ENCODE measurements at places on chromosomes 4 and X.

GRCh38 chr4:26206339-26206738 is 114.5 kb upstream of the RBPJ start:
- DNase-seq = no peak

- DNase-seq = no peak
These were observed 164.0 kb downstream of the STAG2 start for GRCh38 chrX:124125471-124125870.

DNA sequence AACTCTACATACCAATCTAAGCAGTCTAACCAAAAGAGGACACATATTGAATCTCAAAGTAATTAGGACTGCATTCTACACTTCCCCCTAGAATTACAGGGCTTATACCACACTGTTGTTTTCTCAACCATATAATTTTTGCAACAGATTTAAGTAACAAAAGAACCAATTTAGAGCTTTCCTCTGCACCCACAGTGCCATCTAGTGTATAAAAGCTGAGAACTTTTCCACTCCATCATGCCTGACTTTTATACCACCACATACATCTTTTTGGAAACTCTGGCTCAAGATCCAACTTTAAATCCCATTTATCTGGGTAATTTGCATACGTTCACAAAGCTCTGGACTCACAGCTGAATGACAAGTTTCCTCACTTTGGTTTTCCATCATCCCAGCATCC is 99.5 kb downstream of the EFHC2 start:
- DNase-seq = no peak

- no peak for DNase-seq
These were observed 396.0 kb downstream of the PDGFC start for GRCh38 chr4:156575430-156576073.

DNA sequence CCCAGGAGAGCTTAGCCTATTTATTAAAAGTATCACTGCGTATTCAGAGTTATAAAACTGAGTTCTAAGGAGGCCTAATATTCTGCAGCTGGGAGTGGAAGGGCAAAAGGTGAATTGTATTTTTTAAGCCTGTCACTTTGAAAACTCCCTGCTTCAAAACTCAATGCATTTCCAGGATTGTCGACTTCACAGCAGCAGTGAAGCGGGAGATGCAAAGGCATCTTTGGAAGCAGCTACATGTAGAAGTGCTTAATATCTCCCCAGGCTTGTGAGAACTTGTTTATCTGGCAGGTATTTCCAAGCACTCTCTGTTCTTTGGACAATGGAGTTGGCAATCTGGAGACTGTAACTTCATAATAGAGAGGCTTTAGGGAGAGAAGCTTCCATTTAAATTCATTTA is 717.5 kb upstream of the SLIT2 start:
- DNase-seq = no peak

DNA sequence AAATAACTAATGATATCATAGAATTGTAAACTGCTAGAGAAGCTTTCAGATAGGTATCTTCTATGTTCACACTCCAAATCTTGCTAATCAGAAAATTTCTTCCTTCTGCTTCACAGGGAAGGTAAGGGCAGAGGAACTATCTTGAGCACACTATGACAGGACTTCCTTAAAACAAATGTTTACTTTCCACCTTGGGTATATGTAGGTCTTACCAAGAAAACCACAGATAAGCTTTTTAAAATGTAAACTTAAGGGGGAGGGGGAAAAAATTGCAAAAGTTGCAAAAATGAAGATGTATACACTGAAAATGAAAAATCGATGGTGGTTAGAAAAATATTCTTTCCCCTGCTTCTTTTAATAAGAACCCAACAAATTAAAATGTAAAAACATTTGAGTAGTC is 30.9 kb downstream of the YTHDC1 start:
- DNase-seq = no peak

- no peak for DNase-seq
These were observed 198.0 kb downstream of the ARHGAP24 start for GRCh38 chr4:85672959-85673358.

DNA sequence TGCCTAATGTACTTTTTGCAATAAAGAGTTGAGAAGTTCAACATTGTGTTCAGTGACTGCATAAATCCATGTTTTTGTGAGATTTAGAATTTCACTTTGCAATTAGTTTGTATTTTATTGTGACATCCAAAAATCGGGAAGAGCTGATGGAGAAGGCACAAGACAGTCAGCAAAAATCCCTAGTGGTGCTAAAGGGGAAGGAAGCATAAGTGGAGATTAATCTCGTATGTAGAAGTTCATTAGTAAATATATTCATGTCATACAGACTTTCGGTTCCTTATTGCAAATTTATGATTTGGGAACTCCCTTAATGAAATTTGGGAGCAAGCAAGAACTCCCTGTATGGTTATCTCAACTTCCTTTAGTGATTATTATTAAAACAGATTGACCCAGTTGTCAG is 57.8 kb upstream of the SLC39A8 start:
- DNase-seq = no peak

DNA sequence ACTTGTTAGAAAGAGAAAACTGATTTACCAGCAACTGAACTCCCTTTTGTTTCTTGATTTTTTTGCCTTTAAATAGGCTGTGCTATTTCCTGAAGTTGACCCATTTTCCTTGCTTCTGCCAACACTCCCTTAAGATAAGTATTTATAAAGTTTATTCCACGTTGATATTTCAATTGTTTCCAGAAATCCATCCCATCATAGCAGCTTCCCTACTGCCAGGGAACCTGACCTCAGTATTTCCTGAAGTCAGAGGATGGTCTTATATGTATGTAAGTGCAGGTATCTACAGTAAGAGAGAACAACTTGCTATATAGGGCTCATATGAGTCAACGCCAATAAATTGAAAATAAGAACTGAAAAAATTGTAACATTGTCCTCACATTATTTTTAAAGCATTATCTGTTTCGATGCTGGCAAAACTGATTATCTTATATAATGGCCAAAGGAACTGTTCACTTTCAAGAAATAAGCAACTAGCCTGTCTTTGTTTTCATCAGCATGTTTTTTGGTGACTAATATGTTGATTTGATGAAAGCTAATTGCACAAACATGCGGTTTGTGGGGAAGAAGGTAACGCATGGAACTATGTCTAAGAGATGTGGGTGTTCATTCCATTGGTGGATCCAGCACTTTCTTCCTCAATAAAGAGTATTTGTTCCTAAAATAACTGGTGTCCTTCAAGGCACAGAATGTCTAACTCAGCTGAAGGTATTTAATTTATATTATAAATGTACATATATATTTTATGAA is 4.7 kb downstream of the LIMCH1 start:
- no peak for DNase-seq

GRCh38 chr4:8171984-8172924 is 13.6 kb upstream of the ABLIM2 start:
- DNase-seq = no peak

GRCh38 chr4:124209211-124209610 is 503.3 kb downstream of the ANKRD50 start:
- DNase-seq = no peak

- no peak for DNase-seq
These were observed 834.4 kb upstream of the SLIT2 start for GRCh38 chr4:19417256-19417655.

DNA sequence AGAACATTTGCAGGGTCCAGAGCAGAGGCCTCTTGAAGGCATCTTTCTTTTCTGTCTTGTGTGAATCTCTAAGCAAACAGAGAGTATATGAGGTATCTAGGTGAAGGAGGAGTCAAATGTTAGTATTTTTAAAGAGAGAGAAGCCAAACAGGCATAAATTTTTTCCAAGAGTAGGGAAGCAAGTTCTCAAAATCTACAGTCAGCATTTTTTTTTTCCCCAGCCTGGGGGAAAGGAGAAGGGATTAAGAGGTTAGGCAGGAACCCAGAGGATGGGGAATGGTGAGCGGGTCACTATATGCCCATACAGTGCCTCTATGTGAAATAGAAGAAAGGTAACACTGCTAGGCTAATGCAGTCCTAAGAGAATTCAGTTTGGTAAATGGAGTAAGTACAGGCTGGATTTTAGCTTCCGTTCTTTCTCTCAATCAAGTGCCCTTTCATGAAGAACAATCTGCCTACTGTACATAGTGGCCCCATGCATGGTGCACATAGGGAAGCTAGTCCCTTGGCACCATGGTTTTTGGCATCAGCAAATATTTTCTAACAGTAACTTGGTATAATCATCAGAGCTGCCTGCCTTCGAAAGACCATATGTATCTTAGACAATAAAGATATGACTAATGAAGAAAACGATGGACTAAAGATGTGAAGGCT is 163.1 kb upstream of the MAB21L2 start:
- no peak for DNase-seq

DNA sequence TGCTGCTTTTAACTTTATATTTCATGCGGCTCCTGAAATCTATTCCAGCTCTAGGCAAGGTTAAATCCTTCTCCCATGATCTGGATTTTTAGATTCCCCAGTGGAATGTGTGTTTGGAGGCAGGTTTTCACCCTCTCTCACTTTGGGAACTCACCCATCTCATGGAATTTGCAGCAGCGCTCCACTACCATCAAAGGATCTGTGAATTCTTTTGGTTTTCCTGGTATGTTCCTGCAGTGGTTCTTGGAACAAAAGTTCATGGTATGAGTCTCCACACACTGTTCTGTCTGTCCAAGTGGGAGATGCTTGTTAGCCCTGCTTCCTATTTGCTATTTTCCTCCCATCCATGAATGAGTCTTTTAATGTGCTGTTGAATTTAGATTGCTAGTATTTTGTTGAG is 14.0 kb downstream of the APOOL start:
- DNase-seq = no peak

GRCh38 chr4:27088491-27088890 is 227.8 kb downstream of the STIM2 start:
- DNase-seq = no peak

DNA sequence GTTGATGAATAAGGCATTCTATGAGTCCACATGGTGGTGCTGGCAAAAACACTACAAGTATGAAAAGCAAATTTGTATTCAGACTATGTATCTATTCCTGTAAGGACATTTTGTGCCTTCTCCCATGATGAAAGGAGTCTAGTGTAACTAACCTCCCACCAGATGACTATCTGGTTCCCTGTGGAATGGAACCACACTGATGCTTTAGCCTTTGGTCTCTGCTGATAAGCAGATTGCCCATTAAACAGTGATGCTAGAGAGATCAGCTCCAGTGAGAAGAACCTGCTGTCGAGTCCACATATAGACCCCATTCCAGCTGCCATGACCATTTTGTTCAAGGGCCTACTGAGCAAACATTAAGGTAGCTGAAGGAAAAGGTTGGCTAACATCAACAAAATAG is 10.5 kb upstream of the THOC2 start:
- DNase-seq = no peak

- no peak for DNase-seq
These were observed 1250.4 kb downstream of the PCDH18 start for GRCh38 chr4:136281889-136282288.

GRCh38 chr4:3220476-3221183 is 28.3 kb upstream of the MSANTD1 start:
- no peak for DNase-seq

- no peak for DNase-seq
These were observed 99.2 kb downstream of the DRD5 start for GRCh38 chr4:9880406-9881197.

GRCh38 chr4:102064747-102065442 is 274.4 kb downstream of the BANK1 start:
- DNase-seq = no peak

- DNase-seq = no peak
These were observed 741.8 kb upstream of the INTU start for GRCh38 chr4:126890994-126891393.

GRCh38 chr4:185734214-185734613 is 77.8 kb downstream of the SORBS2 start:
- DNase-seq = no peak

DNA sequence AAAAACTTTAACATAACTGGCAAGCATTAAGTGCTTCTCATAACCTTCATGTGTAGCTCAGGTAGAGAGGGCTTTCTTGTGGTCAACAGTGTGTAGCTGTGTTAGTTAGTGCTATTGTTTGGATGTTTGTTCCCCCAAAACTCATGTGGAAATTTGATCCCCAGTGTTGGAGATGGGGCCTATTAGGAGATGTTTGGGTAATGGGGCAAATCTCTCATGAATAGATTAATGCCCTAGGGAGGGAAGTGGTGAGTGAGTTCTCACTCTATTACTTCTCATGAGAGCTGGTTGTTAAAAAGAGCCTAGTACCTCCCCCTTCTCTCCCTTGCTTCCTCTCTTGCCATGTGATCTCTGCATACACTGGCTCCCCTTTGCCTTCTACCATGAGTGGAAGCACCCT is 16.5 kb upstream of the SLC25A43 start:
- DNase-seq = no peak

DNA sequence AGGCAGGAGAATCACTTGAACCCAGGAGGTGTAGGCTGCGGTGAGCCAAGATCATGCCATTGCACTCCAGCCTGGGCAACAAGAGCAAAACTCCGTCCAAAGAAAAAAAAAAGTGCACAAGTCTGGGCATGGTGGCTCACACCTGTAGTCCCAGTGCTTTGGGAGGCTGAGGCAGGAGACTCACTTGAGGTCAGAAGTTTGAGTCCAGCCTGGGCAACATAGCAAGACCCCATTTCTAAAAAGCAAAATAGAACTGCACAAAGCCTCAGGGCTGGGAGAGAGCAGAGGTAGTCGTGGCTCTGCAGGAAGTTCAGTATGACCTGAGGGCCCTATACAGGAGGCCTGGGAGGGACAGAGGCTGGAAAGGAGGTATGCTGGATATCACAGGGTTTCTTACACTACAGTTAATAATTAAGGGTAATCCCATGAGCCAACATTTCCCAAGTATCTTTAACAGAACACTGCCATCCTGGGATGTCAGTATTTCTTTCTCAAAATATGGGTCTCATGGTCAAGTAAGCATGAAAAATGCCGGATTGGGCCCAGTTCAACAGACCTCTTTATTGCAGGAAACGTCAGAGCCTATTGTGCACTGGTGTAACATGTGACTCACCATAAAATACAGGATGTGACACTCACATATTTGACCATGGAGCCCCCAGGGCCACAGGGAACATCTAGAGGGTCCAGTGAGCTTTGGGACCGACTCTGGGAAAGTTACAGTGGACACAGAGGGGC is 37.8 kb downstream of the ACSL1 start:
- no peak for DNase-seq

DNA sequence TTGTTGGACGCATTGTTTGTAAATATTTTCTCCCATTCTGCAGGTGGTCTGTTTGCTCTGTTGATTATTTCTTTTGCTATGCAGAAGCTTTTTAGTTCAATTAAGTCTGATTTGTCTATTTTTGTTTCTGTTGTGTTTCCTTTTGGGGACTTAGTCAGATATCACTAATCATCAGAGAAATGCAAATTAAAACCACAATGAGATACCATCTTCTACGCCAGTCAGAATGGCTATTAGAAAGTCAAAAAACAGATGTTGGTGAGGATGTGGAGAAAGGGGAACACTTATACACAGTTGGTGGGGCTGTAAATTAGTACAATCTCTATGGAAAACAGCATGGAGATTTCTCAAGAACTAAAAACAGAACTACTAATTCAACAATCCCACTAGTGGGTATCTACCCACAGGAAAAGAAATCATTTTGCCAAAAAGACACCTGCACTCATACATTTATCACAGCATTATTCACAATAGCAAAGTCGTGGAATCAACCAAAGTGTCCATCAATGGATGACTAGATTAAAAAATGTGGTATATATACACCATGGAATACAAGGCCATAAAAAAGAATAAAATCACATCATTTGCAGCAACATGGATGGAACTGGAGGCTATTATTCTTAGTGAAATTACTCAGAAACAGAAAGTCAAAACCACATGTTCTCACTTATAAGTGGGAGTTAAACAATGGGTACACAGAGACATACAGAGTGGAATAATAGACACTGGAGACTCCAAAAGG is 8.1 kb downstream of the COQ2 start:
- DNase-seq = no peak

Data from activated CD8-positive, alpha-beta memory T cell treated with anti-CD3 and anti-CD28 coated beads for 48 hours (primary cell).